ENCODE measurements at places on chromosomes 4 and X.

- no peak for DNase-seq
Observed at GRCh38 chrX:134741746-134742145, 83.5 kb upstream of the PLAC1 start.

DNA sequence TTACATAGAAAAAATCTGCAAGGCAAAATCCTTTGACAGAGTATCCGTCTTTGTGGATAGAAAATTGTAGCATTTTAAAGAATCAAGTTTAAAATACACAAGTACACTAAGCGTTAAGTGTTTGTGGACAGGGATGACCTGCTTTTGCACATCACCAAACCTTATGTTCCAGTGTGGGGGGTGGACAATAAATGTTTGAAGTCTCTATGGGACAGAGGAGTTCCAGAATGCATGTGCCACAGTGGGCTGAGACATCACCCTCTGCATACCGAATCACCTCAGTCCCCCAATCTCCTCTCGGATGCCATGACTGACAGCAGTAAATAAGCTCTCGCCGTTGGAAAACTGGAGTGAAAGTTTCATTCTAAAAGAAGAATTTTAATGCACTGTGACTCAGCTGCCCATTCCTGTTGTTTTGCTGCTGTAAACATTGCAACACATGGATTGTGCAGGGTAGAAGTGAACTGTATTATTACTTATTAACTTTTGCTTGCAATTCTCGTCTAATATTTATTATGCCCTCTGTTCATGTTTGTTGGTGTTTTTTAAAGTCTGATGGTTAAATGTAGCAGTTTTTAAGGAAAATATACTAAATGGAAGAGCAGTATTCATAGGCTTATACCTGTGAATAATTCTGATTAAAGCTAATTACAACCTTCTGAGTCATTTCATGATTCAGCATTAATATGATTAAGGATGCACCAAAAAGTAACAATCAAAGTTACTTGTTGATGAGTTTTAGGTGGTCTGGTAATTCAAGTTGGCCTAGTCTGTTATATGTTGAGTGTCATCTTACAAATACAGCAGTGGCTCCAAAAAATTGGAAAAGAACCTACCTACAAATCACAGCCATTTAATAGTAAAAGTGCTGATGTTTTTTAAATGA lies 24.0 kb downstream of the CDKN2AIP start:
- peak; percentile 71 for DNase-seq

DNA sequence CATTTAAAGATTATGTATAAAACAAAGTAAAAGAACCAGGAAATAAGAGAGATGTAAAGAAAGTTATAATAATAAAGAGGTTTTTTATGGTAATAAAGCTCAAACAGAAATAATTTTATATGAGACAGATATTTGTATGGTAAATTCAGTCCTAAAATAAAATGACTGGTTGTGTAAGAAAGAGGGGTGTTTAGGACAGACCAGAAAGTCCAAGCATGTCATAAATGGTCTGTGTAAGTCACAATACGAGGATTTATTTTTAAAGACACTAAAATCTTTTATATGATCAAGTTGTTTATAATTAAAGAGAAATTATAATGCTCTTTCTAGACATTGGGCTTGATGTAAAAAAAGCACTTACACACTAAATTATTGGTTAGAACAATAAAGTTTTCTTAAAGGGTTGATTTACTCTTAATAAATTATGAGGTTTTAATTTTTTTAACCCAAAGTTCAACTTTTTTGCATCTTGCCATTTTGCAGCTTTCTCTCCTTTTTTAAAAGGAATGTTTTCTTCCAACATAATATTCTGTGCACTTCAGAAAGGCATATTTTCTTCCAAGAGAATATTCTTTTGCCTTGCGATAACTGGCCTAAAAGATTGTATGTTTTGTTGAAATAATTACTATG lies 61.9 kb upstream of the TCEAL2 start:
- no peak for DNase-seq

GRCh38 chrX:64976673-64977040 lies 407 bp upstream of the ZC4H2 start:
- no peak for DNase-seq

GRCh38 chr4:184941671-184942418 lies 76.4 kb upstream of the HELT start:
- DNase-seq: no peak

- no peak for DNase-seq
Observed at GRCh38 chr4:19403786-19404370, 847.8 kb upstream of the SLIT2 start.

DNA sequence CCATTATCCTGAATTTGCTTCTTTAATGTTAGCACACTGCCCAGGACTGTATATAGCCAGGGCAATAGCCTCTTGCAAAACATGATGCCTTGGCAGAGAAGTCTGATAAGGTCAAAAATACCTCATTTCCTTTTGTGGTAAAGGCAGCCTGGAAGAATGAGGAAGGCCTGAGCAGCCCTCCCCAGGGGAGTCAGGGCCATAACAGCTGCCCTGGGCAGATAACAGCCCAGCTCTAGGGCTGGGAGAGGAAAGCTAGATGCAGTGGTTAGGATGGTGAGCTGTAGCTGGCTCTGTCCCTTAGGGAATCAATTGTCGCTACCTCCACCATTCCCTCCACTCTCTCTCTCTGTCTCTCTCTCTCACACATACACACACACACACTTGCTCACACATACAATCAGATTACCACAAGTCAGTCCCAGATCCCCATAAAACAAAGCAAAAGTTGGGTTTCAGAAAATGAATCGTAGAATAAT lies 29.2 kb downstream of the EFHC2 start:
- peak; percentile 57 for DNase-seq

DNA sequence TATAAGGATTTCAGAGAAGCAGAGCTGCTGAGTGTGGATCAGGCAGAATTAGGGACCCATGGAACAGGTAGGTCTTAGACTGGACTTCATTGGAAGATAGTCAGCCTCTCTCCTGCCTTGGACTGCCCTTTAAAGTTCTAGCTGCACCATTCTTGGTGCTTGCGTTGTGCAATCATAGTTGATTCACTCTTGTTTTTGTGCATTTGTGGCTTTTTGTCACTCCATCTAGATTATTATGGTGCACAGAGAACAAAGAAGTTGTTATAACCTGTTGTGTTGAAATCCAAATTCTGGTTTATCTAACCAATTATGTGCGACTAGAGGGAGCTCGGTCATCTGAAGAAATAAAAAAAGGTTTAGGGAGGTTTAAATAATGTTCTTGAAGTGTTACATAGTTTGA lies 59.3 kb downstream of the JADE1 start:
- DNase-seq: peak; percentile 57

- DNase-seq: peak; percentile 19
Observed at GRCh38 chr4:147837435-147837834, 105.5 kb downstream of the ARHGAP10 start.

DNA sequence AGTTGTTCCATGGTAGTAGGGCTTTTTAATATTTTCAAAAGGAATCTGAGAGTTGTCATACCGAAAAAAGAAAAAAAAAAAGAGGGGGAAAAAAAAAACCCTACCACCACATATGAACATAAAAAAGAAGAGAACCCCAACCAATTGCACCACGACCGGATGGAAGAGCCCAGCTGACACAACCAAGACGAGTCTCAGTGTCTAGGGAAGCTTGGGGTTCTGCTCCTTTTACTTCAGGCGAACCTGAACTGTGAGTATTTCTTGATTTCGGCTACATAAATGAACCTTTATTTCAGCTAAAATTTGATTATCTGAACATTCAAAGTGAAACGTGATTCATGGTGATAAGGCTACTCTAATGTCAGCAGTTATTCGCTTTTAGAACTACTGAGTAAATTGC lies at the start of gene GPR34:
Gene GPR34, plus strand, starts transcription at position 139 of the 400 bp plus-strand sequence. CDS start 6,661 bp downstream, outside the sequence.
- no peak for DNase-seq

GRCh38 chrX:3244955-3245354 lies 101.5 kb downstream of the MXRA5 start:
- DNase-seq: peak; percentile 17

DNA sequence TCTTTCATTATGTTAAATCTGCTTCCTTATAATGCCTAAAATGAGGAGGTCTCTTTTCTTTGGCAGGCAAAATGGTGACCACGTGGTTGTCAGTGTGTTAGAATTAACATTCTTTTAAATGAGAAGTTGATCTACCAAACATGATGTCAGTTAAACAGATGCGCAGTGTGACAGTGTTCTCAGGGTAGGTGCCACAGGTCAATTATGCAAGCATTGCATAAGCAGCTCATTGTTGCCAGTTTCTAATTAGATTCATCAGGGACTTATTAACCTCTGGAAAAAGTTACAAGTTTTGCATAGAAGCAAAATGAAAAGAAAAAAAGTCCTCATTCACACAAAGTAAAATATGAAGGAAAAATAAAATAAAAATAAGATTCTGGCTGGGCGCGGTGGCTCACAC lies 324.1 kb upstream of the GALNT7 start:
- DNase-seq: no peak

DNA sequence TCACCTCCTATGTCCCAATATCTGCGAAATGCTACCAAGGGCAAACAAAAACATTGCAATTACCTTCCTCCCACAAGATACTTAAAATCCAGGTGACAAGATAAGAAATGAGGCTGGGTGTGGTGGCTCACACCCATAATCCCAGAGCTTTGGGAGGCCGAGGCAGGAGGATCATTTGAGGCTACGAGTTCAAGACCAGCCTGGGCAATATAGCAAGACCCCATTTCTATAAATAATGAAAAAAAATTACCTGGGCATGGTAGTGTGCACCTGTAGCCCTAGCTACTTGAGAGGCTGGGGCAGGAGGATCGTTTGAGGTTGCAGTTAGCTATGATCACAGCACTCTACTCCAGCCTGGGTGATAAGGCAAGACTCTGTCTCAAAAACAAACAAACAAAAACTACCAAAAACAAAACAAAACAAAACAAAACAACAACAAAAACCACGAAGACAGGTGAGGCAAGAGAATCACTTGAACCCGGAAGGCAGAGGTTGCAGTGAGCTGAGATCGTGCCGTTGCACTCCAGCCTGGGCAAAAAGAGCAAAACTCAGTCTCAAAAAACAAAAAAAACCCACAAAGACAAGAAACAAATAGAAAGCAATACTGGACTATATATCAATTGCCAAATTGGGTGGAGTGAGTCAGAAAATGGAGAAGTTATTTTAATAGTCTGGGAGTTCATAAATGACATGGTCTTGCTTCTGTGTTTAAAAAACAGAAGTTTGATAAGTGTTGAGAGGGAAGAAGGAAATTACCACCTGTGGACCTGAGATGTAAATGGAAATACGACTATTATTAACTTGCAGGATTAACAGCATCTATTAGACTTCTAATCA lies 176.5 kb downstream of the FBXW7 start:
- no peak for DNase-seq

- no peak for DNase-seq
Observed at GRCh38 chr4:84126061-84126787, 372.9 kb downstream of the NKX6-1 start.

DNA sequence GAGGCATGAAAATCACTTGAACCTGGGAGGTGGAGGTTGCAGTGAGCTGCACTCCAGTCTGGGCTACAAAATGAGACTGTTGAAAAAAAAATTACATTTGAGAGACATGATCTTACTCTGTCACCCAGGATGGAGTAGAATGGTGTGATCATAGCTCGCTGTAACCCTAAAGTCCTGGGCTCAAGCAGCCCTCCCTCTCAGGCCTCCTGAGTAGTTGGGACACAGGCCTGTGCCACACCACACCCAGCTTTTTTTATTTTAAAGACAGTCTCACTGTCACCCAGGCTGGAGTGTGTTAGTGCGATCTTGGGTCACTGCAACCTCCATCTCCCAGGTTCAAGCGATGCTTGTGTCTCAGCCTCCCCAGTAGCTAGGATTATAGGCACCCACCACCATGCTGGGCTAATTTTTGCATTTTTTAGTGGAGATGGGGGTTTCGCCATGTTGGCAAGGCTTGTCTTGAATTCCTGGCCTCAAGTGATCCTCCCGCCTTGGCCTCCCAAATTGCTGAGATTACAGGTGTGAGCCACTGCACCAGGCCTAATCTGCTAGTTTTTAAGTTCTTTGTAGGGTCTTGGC lies 6.1 kb downstream of the RPS3A start:
- no peak for DNase-seq

DNA sequence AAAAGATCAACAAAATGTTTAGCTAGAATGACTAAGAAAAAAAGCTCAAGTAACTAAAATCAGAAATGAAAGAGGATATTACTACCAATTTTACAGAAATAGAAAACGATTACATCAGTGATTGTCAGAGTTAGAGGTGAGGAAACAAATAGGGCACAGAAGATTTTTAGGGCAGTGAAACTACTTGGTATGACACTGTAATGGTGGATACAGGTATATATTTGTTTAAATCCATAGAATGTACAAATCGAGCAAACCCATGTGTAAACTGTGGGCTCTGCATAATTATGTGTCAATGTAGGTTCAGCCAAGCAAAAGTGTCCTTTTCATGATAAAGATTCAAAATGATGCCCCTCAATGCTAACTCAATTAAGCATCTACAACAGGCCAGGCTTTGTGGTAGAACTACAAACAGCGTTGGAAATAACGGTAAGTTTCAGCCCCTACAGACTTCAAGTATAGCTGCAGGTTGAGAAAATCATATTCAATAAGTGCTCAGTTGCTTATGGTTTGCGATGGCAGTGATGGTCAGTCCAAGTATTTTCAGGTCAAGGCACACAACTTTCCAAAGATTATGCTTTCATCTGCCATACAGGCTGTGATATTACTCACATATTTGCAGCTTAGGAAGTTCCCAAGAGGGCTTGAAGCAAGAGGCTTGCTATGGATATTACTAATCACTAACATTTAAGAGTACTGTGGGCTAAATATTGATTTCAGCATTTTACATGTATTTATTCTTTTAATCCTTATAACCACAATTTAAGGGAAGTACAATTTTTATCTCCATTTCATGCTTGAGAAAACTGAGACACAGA lies 158.6 kb downstream of the TET2 start:
- no peak for DNase-seq

DNA sequence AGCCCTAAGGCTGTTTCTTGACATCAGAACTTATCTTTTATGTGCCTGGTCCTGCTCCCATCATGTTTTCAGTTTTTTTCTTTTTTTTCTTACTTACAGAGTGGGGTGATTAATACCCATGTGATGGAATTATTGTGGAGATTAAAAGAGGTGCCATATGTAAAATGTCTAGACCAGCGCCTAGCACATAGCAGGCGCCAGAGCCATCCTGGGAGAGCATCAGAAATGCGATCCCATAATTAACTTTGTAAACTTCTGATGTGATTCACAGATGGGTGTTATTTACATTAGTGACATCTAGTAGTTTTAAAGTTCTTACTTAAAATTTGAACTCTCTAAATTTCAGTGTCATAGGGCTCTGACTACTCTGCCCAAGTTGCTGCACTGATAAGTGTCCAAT lies 66.2 kb upstream of the PGRMC2 start:
- DNase-seq: peak; percentile 51

DNA sequence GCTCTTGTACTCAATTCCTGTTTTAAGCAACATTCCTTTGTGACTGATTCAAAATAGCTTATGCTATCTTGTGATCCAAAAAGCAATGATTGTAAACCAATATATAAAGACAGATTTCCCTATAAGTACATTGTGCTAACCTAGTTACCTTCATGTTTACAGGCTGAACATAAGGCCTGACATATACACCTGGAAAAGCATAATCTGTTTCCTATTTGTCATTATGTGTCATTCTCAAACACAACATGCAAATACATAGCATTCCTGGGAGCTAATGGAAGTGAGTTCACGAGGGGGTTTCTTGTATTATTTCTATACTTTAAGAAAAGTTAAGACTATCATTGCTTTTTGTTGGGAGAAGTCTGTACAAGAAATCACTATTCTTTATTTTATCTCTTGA lies 638.1 kb upstream of the AGA start:
- DNase-seq: no peak

GRCh38 chr4:83917572-83917971 lies 381.7 kb downstream of the GPAT3 start:
- no peak for DNase-seq

Measured in GM23248 (cell line).